ENCODE measurements at places on chromosomes 11 and 22.

GRCh38 chr11:221998-222789, 13.9 kb downstream of the SIRT3 start:
- no peak for DNase-seq

GRCh38 chr11:78886616-78887015, 312.0 kb upstream of the NARS2 start:
- no peak for DNase-seq

DNA sequence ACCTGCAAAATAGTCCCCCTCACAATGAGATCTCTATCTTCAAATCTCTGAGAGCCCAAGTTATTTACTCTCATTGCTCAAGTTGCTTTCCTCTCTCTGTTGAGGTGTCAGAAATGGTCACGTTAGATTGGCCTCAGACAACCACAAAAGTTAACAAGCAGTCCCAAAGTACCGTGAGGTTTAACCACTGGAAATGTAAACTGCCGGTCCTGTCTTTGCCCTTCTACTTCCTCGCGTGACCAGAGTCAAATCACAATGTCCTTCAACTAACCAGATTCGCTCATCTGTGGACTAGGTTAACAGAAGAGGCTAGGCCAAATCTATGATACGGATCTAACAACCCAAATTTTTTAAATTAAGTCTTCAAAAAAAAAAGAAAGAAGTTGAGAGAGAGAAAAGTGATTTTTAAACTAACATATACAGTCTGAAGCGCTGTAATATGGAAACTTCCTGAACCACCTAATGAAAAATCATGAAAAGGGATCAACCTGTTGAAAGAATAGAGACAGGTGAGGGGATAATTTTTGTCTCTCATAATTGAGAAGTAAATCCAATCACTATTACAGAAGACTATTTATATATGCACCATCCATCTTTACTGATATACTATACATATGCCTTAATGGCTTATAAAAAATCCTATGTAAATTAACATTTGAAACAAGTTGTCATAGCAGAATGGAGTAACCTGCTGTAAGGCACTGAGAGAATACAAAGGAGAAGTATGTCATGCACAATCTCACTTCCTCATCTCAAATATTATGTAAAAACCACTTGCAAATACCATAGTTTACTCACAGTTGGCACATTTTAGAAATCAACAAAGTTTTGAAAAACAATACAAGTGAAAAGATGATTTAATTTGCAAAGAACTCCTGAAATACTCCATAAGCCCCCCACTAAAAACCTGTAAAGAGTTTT, 3.3 kb upstream of the JAML start:
- DNase-seq, result no peak

- DNase-seq, result no peak
Observed at GRCh38 chr11:44307340-44308099, 2.4 kb downstream of the ALX4 start.

DNA sequence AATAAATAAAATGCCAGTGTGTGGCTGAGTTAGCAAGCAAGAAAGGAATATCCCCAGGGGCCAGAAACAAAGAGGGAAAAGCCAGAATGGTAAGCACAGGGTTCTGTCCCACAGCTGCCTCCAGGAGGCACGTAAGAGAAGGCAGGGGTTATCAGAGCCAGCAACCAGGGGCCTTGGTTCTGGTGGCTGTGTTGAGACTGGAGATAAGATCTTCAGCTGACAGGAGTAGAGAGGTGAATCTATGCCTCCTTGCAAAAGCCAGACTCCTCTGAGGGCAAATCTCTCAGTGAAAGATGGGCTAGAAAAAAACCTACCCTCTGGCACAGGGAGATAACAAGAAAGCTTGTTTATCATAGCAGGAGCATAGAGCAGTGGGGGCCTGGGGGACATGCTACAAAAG, 29.8 kb upstream of the NFAM1 start:
- no peak for DNase-seq

Measured in hindlimb muscle (tissue), 1 donor.